ENCODE measurements at places on chromosomes 4 and X. TPM values are rescaled to one million over a fixed set of nuclear protein-coding genes. Genes with fewer than 3 reads are reported as not detected.
A peak's percentile ranks its signal among the peaks of the same experiment; 100 is the strongest.

DNA sequence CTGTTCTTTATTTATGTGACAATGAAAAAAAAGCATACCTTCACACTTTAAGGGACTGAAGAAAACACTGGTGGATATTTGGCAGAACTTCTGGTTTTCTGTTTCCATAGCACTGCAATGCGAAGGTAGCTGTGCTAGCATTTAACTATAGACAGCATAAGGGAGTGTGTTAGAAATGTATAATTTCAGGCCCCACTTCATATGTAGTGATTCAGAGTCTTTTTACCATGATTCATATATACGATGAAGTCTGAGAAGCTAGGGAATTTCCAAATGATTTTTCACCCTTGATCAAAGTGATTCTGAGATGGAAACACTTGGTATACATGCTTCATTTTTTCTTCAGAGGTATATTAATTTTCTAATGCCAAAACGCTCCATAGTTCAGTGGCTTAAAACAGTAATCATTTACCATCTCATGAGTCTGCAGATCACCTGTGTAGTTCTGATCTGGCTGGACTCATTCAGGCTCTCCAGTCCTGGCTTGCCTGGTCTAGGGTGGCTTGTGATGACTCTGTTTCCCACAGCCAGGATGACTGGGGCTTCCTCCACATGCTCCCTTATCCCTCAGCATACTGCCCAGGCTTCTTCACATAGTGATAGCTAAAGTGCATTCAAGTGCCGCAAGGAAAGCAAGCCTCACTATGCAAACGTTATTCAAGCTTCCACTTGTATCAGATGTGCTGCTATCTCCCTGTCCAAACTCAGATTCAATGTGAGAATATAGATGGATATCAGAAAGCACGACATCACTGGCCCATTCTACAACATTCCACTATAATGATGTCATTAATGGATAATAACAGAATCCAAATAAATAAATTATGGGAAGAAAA, 790.1 kb downstream of the TECRL start:
- H3K36me3 ChIP-seq, result no peaks in the 10 kb centered on the region
- DNase-seq, result no peak
- no peak overlapping the region for H3K27ac ChIP-seq
- H3K4me1 ChIP-seq, result no peaks in the 10 kb centered on the region
- no peaks in the 10 kb centered on the region for H3K27me3 ChIP-seq

DNA sequence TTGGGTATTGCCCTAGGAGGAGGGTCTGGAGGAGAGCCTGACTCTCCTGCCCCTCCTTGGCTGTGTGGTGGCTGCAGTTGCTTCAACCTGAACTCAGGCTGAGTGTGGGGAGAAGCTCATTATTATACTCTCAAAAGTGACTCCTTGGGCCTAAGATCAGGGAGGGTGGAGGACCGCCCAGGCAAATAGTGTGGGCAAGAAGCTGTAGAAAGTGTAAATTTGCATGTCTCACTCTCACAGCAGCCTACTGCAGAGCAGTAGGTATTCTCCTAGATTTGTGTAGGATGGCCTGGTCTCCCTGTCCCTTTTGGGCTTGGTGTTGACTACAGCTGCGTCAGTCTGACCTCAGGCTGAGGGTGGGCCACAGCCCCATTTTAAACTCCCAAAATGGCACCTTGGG, 156.1 kb downstream of the ZNF330 start:
- DNase-seq, result no peak
- no peak overlapping the region for H3K4me3 ChIP-seq

DNA sequence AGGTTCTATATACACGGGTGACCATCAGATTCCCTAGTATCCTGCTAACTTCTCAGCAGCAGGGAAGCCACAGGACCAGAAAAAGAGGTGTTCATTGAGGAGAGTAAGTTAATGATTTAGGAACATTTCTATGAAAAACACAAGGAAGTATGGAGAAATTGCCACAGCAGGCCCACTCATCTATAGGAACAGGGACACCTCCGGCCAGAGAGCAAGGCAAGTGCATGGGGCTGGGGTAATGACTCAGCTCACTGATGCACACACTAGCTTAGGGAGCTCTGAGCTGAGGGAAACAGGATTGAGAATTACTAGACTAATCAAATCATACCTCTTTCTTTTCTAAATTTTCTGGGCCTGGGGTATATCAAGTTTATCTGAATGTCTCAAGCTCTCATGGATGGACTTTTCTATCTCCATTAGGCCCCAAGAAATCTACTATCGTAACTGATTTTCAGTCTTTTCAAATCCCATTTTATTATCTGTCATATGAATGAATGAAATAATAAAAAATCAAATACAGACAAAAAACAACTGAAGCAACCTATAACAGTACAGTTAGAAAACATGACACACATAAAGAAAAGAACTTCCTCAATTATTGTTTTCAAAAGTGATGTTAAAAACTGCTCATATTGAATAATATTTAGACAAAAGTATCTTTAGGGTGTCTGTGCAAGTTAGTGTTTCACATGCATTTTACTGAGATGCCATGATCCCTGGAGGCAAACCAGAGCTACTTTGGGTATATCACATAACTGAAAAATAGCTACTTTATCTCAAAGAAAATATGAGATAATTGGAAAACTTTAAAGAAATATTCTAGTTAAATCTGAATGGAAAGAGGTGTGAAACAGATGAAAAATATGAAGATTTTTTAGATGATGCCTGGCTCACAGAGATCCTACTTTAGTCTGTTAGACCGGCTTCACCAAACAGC, 89.8 kb downstream of the FBXO8 start:
- DNase-seq, result no peak
- H3K4me3 ChIP-seq, result no peak overlapping the region
- H3K36me3 ChIP-seq, result no peaks in the 10 kb centered on the region
- H3K27me3 ChIP-seq, result no peaks in the 10 kb centered on the region

DNA sequence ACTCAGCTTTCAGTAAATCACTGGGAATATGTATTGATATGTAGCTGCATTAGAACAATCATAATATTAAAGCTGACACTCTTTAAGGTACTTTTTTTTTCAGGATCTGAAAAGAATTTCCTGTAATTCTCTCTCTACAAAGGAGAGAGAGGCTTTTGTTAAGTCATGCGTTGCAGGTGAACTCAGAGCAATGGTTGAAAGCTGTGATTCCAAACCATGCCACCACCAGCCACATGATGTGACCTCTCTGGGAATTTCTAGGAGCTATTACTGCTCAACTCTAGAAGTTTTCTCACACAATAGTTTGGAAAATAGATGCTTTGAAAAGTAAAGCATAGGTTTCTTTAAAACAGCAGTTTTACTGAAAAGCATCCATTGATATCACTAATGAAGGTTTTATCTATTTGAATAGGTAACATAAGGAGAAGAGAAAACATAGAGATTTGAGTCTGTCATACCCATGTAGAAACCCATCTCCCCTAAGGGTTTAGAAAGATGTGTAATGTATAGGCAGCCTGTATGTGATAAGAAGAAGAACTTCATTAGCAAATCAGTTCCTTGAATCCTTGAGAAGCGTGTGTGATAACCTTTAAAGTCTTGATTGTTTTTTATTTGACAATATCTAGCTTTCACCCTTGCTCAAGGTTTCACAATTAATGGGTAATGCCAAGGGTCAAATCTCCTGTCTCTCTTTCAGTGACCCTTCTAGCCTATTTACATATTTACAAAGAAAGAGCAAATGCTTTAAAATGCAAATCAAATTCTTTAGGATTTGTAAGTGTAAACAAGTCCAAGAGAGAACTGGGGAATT, 161.0 kb upstream of the ANKRD50 start:
- no peaks in the 10 kb centered on the region for H3K4me1 ChIP-seq
- no peak overlapping the region for H3K27ac ChIP-seq
- H3K4me3 ChIP-seq, result no peak overlapping the region
- H3K36me3 ChIP-seq, result no peaks in the 10 kb centered on the region

GRCh38 chr4:79308971-79309370, 16.9 kb downstream of the NAA11 start:
- no peak overlapping the region for H3K4me3 ChIP-seq
- no peaks in the 10 kb centered on the region for H3K4me1 ChIP-seq
- no peaks in the 10 kb centered on the region for H3K36me3 ChIP-seq
- no peak for DNase-seq

GRCh38 chrX:129748305-129748704, 9.5 kb downstream of the XPNPEP2 start:
- H3K27me3 ChIP-seq, result no peaks in the 10 kb centered on the region
- no peak for DNase-seq

DNA sequence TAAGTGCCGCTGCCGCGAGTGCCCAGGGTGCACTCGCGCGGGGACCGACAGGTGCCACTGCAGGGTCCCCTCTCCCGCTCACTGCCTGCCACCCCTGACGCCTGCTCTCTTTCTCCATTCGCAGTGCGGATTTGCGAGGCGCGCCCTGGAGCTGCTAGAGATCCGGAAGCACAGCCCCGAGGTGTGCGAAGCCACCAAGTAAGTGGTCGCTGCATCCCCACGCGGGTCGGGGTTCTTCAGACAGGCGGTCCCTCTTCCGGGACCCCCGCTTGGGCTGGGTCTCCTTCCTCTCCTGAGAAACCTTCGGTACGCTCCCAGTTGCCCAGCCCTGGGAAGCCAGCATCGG, 547 bp downstream of the GUCY1A1 start:
- peak overlapping the region; percentile 63 for H3K4me3 ChIP-seq
- H3K36me3 ChIP-seq, result no peaks in the 10 kb centered on the region
- no peak overlapping the region for H3K27ac ChIP-seq
- peak; percentile 43 for DNase-seq
- peaks cover 9% of the 10 kb centered on the region for H3K27me3 ChIP-seq

- no peaks in the 10 kb centered on the region for H3K36me3 ChIP-seq
- H3K4me3 ChIP-seq, result no peak overlapping the region
- H3K4me1 ChIP-seq, result no peaks in the 10 kb centered on the region
- no peak for DNase-seq
- no peak overlapping the region for H3K27ac ChIP-seq
Observed at GRCh38 chrX:2418000-2418399, 82.8 kb downstream of the DHRSX start.

- H3K4me3 ChIP-seq, result no peak overlapping the region
- DNase-seq, result no peak
- no peak overlapping the region for H3K27ac ChIP-seq
- no peaks in the 10 kb centered on the region for H3K4me1 ChIP-seq
- H3K36me3 ChIP-seq, result no peaks in the 10 kb centered on the region
Observed at GRCh38 chr4:39713691-39714090, 15.8 kb downstream of the UBE2K start.

DNA sequence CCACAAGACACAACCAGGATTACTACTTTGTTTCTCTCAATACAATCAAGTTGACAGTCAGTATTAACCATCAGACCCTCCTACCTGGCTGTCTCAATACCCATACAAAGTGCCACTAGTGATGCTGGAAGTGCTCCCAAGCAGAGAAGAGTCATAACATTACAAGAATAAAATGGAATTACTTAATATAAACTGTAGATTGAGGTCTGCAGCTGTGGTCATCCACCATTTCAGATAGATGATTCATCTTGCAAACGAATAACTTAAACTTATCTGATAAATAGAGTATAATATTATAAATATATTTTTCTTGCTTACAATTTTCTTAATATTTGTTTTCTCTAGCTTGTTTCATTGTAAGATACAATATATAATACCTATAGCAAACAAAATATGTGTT, 1034.2 kb upstream of the PCDH10 start:
- no peaks in the 10 kb centered on the region for H3K27me3 ChIP-seq
- no peak overlapping the region for H3K27ac ChIP-seq
- DNase-seq, result no peak
- H3K36me3 ChIP-seq, result no peaks in the 10 kb centered on the region
- H3K4me1 ChIP-seq, result no peaks in the 10 kb centered on the region

The VCX gene
- 1.5 TPM for total RNA-seq

The RAB41 gene
- total RNA-seq, result not detected

The PHOX2B gene
- total RNA-seq, result not detected

Measured in PC-9 (cell line).